Activated CD4-positive, alpha-beta T cell treated with anti-CD3 and anti-CD28 coated beads, Interleukin-2, amount 10 ng/mL, durations not matched to agents 24 days and 14 days (primary cell): ENCODE measurements at places on chromosomes 3 and 15. TPM values are rescaled to one million over a fixed set of nuclear protein-coding genes. Genes with fewer than 3 reads are reported as not detected.

The WNT7A gene
- total RNA-seq, result 0.05 TPM in 1 of 2 replicates, not detected in the other

The ATP10A gene
- total RNA-seq, result 42.7 and 48.0 TPM in 2 replicates

The PATL2 gene
- total RNA-seq, result 10.9 and 13.5 TPM in 2 replicates

The DUOXA1 gene
- total RNA-seq, result not detected in 2 replicates

The TRIM59 gene
- total RNA-seq, result 31.8 and 35.0 TPM in 2 replicates

The ARIH2 gene
- total RNA-seq, result 157 TPM in 2 replicates

The TEX55 gene
- total RNA-seq, result not detected in 2 replicates

The IGF2BP2 gene
- 0.64 and 0.89 TPM in 2 replicates for total RNA-seq

The TMEM207 gene
- total RNA-seq, result not detected in 2 replicates

The SOX14 gene
- total RNA-seq, result not detected in 2 replicates

The GOLGA8G gene
- not detected in 2 replicates for total RNA-seq

The CFAP92 gene
- 0.17 TPM in 1 of 2 replicates, not detected in the other for total RNA-seq

The CLDN18 gene
- not detected in 2 replicates for total RNA-seq

The ACTR8 gene
- 44.5 and 46.7 TPM in 2 replicates for total RNA-seq

The HTR3E gene
- not detected in 2 replicates for total RNA-seq

The CACNA1D gene
- 0.62 and 0.77 TPM in 2 replicates for total RNA-seq

The CD276 gene
- 20.1 and 20.3 TPM in 2 replicates for total RNA-seq

The TMEM158 gene
- total RNA-seq, result 0.44 and 0.66 TPM in 2 replicates

The CA12 gene
- total RNA-seq, result 0.43 and 0.63 TPM in 2 replicates

The PRSS50 gene
- total RNA-seq, result not detected in 2 replicates

The WNT5A gene
- total RNA-seq, result not detected in 2 replicates

The APOD gene
- 1.8 and 2.6 TPM in 2 replicates for total RNA-seq

The ITIH1 gene
- not detected in 2 replicates for total RNA-seq

The CPLX3 gene
- 0.09 TPM in 2 replicates for total RNA-seq

The ARPP19 gene
- total RNA-seq, result 191 and 215 TPM in 2 replicates

The CCDC39 gene
- total RNA-seq, result not detected in 2 replicates

The FBXL22 gene
- total RNA-seq, result 0.80 and 1.3 TPM in 2 replicates

The CFAP91 gene
- total RNA-seq, result 0.26 TPM in 1 of 2 replicates, not detected in the other

The GASK1A gene
- not detected in 2 replicates for total RNA-seq

The LMOD3 gene
- total RNA-seq, result not detected in 2 replicates

The PRTG gene
- not detected in 2 replicates for total RNA-seq

The RETNLB gene
- total RNA-seq, result not detected in 2 replicates

The PCOLCE2 gene
- total RNA-seq, result 0.28 and 0.33 TPM in 2 replicates

The MB21D2 gene
- 8.6 and 9.4 TPM in 2 replicates for total RNA-seq

The PPP1R14D gene
- total RNA-seq, result not detected in 2 replicates

The SERINC4 gene
- 0.28 and 0.33 TPM in 2 replicates for total RNA-seq

The GDPGP1 gene
- total RNA-seq, result 9.9 and 11.9 TPM in 2 replicates

The ADGRG7 gene
- not detected in 2 replicates for total RNA-seq

The CLEC3B gene
- not detected in 2 replicates for total RNA-seq

The CLDN16 gene
- total RNA-seq, result not detected in 2 replicates

The SERPINI2 gene
- total RNA-seq, result not detected in 2 replicates

The SPINK8 gene
- not detected in 2 replicates for total RNA-seq

The SLC51A gene
- not detected in 2 replicates for total RNA-seq

The SLC28A2 gene
- not detected in 2 replicates for total RNA-seq

The NR2E3 gene
- not detected in 2 replicates for total RNA-seq

The ASB14 gene
- not detected in 2 replicates for total RNA-seq

The ADAMTS9 gene
- not detected in 2 replicates for total RNA-seq

The CADM2 gene
- total RNA-seq, result not detected in 2 replicates

The PPARG gene
- total RNA-seq, result 4.6 and 5.1 TPM in 2 replicates

The HRH1 gene
- 0.42 and 0.52 TPM in 2 replicates for total RNA-seq

The CORO2B gene
- total RNA-seq, result 0.09 and 0.16 TPM in 2 replicates

The C2CD4A gene
- total RNA-seq, result 0.05 and 0.24 TPM in 2 replicates

The OR5AC2 gene
- total RNA-seq, result not detected in 2 replicates

The SLC51B gene
- total RNA-seq, result not detected in 2 replicates

The GOLGA6L4 gene
- 1.1 and 1.7 TPM in 2 replicates for total RNA-seq

The OR5K2 gene
- total RNA-seq, result not detected in 2 replicates

The PRRT3 gene
- total RNA-seq, result 11.8 and 13.5 TPM in 2 replicates

The CPNE9 gene
- 0.17 TPM in 1 of 2 replicates, not detected in the other for total RNA-seq
